ENCODE measurements at places on chromosomes 3 and 15.

DNA sequence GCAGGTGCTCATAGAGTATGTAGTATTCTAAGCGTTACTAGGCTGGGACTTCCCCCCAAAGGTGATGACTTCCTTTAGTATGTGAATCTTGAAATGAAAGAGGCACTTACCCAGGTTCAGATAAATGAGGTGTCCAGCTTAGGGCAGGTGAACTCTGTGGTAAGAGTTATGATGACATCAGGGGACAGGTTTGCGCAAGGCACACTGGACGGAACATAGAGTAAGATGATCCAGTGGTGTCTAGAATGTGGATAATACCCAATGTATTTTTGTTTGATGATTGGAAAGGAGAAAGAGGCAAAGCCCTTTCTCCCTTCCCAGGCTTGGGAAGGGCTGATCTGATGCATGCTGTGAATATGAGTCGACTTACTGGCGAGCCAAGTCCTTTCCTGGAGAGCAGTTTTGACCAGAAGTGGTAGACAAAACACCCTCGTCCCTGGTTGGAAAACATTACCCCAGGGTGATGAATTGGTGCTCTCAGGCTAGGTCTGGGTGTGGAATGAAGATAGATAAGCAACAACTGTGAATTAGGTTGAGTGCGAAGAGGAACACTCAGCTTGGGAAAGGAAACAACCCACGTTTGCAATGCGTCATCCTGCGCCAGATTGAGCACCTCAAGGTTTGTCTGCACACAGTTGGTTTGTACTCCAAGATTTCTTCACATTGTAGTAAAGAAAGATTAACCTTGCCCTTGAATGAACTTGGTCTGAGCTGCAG, 124.2 kb downstream of the GHSR start:
- no peak overlapping the region for H3K27ac ChIP-seq
- peak; percentile 51 for ATAC-seq
- H3K4me1 ChIP-seq, result peaks cover 15% of the 10 kb centered on the region
- peaks cover 58% of the 10 kb centered on the region for H3K36me3 ChIP-seq

- no peak overlapping the region for H3K27ac ChIP-seq
- ATAC-seq, result no peak
- H3K4me3 ChIP-seq, result no peak overlapping the region
- H3K36me3 ChIP-seq, result no peaks in the 10 kb centered on the region
Observed at GRCh38 chr3:169344465-169344864, 319.0 kb downstream of the MECOM start.

DNA sequence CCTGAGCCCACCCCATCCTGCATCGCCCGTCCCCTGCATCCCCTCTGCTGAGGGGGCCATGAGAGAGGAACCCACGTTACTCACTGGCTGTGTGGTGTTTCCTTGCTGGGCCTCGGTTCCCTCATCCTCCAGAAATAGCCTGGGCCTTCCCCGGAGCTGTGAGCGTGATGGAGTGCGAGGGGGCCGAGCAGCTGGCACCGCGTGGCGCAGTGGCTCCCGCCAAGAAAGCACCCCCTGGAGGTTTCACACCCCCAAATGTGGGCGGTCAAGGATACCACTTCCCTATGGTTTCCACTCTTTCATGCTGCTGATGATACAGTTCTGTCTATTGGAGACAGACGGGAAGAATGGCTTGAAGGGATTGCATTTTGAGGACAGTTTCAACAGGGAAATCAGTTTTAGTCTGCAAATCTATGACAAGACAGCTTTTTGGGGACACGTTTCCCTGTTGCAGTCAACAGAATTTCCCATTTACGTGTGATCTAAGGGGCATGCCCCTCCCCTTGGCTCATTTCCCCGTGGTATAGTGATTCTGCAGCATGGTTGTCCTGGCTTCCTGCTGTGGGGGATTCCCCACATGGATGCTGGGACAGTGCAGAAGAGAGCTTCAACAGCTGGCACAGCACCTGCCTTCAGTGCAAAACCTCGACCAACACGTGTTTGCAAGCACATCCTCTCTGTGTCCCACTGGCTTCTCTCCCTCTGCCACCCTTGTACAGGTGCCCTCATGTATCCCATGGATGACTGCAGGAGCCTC, 377.5 kb downstream of the LRTM1 start:
- no peaks in the 10 kb centered on the region for H3K27me3 ChIP-seq
- no peak for ATAC-seq
- H3K36me3 ChIP-seq, result no peaks in the 10 kb centered on the region
- H3K4me3 ChIP-seq, result no peak overlapping the region
- H3K27ac ChIP-seq, result no peak overlapping the region

DNA sequence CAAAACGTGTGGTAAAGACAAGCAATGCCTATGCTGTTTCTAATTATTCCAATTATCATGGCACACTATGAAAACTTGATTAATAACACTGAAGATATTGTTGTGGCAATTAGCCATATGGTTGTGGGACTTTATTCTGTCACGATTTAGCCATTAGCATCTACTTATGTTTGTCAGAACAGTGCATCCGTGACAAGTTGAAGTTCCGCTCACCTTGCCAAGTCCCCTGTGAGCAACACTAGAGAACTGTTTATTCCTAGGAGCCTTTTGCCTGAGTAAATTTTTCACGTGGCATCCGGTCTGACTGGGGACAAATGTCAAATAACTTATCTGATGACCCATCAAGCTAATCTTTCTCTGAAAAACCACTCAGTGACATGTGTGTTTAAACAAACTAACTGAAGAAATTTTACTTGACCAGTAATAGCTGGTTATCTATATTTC, 403.3 kb downstream of the TBC1D5 start:
- H3K27me3 ChIP-seq, result no peaks in the 10 kb centered on the region
- no peak overlapping the region for H3K4me3 ChIP-seq
- H3K36me3 ChIP-seq, result no peaks in the 10 kb centered on the region
- H3K27ac ChIP-seq, result no peak overlapping the region
- no peak for ATAC-seq

DNA sequence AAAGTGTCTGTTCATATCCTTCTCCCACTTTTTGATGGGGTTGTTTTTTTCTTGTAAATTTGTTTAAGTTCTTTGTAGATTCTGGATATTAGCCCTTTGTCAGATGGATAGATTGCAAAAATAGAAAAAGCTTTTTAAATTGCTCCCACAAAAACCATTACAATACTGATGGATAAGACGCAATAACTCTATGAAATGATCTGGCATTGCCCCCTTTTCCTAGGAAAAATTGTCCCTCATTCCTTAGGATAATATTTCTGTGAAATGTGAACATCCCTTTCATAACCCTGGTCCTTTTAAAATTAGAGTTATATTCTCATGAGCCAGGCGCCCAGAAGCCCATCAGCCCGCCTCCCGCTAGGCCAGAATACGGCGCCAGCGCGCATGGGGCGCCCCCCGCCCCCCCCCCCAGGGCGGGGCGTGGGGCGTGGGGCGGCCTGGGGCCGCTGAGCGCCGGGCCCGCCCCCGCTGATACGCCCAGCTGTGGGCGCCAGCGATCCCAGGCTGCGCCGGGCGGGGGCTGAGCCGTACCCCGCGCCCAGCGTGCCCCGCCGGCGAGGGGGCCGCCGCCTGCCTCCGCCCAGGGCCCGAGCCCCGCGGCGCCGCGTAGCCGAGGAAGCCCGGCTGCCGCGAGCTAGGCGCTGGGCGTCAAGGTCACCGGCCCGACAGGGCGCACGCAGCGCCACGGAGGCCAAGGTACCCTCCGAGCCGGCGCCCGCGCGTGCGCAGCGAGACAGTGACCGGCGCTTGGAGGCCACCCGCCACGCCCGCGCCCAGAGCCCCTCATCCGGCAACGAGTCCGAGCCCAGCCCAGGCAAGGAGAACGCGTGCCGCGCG, 11.1 kb upstream of the ROPN1B start:
- ATAC-seq, result no peak
- no peaks in the 10 kb centered on the region for H3K4me1 ChIP-seq
- no peaks in the 10 kb centered on the region for H3K36me3 ChIP-seq

- no peak overlapping the region for H3K4me3 ChIP-seq
- no peaks in the 10 kb centered on the region for H3K27me3 ChIP-seq
- ATAC-seq, result no peak
- peaks cover 18% of the 10 kb centered on the region for H3K4me1 ChIP-seq
- H3K36me3 ChIP-seq, result no peaks in the 10 kb centered on the region
Observed at GRCh38 chr3:99962703-99963102, 145.0 kb downstream of the CMSS1 start.
